ENCODE measurements at places on chromosomes 2 and 18.

GRCh38 chr2:156329031-156329926 lies 3.2 kb downstream of the NR4A2 start:
- DNase-seq: peak; percentile 29

DNA sequence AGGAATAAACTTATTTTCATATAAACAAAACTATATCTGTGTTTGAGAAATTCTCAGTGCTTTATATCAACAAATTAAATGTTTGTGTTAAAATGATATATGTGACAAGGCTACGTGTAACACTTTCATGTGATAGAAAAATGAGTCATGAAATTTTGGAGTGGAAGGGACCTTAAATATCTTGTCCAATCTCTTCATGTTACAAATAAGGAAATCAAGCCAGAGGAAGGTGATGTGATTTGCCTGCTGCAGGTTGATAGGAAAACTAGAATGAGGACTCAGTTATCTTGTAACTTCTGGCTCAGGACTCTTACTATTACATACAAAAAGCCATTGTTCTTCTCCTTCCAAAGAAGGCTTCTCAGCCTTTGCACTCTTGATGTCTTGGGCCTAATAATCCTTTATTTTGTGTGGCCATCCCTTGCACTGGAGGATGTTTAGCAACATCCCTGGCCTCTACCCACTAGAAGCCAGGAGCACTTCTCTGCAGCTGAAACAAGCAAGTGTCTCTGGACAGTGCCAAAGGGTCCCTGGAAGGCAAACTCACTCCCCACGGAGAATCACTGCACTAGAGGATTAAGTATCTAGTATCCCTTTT lies 43.0 kb upstream of the NARS1 start:
- DNase-seq: no peak

DNA sequence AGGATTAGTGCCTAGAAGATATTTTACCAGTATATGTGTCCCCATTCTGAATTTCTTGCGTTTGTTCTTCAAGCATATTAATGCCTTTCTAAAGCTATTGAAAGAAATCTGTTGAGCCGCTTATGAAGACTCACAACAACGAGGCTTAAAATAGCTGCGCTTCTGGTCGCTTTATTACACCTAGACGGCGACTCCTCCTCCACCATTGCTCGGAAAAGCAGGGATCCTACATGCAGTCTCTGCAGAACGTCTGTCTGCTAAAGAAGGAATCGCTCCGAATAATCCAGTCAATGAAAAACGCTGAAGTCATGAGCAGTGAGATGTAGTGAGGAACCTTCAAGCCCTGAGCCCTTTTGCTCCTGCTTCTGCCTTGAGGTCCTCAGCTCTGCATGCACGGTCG lies 94.8 kb upstream of the ZNF516 start:
- no peak for DNase-seq

DNA sequence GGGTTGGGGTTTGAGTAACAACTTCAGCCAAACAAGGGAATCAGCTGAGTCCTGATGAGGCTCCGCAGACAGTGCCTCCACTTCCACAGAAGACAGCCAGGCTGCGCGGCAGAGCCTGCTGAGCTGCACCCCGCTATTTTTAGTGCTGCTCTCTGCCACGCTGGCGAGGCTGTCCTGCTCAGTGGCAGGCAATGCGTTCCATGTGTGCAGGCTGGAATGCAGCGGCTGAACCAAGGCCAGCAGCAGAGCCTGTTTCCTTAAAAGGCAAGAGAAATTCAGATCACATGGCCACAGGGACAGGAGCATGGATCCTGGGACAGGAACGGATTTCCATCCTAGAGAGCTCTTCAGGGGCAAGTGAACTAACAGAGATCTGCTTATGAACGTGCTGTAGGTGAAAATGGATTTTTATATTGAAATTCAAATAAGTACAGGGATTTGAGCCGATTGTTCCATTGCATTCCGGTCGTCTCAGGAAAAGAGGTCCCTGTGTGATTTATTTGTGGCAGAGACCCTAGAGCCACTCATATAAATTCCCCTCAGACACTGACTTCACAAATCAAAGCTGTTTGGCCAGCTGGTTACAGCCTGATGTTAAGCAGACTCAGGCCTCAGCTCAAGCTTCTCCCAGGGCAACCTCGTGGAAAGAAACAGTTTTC lies 98.7 kb downstream of the COL6A3 start:
- DNase-seq: no peak

DNA sequence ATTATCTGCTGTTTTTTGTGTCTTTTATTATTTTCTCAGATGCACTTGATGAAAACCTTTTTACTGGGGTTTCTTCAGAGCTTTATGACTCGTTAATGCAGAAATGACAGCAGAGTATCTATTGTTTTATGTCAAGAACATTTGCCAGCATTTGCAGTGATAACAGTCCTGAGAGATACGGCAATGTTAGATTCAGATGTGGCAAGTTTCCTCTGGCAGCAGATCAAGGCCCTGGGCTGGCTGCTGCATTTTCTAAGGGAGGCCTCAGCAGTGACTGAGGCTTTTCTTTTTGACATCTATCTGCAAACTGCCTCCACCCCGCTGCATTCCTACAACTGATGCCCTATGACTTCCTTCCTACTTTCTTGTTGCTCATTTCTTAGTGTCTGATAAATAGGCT lies 40.2 kb downstream of the EFEMP1 start:
- DNase-seq: no peak

- DNase-seq: peak; percentile 84
Measured at GRCh38 chr2:181715033-181715630, 34.8 kb upstream of the NEUROD1 start.

DNA sequence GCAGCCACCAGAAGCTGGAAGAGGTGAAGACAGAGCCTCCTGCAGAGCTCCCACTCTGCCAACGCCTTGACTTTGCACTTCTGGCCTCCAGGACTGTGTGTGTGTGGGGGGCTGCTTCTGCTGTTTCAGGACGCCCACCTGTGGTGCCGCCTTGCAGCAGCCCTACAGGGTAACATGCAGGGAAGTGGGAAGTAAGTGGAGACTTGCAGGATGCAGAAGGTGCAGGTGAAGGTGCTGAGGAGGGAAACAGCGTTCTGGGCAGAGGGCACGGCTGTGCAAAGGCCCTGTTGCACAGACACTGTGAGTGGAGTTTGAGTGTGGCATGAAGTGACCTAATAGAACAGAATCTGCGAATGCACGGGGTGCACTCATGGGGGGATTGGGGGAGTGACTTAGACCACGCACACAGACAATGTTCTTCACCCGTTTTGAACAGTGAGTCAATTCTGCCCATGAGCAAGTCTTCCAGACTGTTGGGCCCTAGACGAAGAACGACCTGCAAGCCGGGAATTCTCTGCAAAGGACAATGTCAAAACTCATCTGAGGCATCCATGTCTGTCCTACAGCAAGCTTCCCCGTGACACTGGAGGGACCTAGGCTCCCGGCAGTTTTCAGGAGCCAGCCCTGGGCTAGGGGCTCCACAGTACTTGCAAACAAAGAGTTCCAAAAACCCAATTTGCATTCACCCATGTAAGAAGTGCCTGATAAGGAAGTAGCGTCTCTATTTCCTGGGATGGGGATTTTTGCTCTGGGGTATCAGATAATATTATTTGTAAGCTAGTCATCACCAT lies 19.0 kb downstream of the MBP start:
- no peak for DNase-seq

GRCh38 chr2:24544456-24545115 lies 53.5 kb downstream of the NCOA1 start:
- no peak for DNase-seq

DNA sequence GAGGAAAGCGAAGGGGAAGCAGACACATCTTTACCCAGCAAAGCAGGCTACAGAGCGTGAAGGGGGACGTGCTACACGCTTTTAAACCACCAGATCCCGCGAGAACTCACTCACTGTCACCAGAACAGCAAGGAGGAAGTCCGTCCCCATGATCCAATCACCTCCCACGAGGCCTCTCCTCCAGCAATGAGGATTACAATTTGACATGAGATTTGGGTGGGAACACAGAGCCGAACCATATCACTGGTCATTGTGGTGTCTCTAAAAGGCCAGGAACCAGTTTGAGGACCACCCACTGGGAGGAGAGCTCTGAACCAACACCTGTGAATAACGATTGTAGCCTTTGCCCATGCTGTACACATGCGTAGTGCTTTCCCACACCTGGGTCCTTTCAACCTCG lies 116.6 kb upstream of the FAM136A start:
- no peak for DNase-seq

- no peak for DNase-seq
Measured at GRCh38 chr2:133171393-133172004, 396.8 kb downstream of the NCKAP5 start.

GRCh38 chr2:17912266-17912691 lies 33.8 kb downstream of the KCNS3 start:
- no peak for DNase-seq

GRCh38 chr2:241964133-241964532 lies 94.6 kb downstream of the RTP5 start:
- DNase-seq: no peak

DNA sequence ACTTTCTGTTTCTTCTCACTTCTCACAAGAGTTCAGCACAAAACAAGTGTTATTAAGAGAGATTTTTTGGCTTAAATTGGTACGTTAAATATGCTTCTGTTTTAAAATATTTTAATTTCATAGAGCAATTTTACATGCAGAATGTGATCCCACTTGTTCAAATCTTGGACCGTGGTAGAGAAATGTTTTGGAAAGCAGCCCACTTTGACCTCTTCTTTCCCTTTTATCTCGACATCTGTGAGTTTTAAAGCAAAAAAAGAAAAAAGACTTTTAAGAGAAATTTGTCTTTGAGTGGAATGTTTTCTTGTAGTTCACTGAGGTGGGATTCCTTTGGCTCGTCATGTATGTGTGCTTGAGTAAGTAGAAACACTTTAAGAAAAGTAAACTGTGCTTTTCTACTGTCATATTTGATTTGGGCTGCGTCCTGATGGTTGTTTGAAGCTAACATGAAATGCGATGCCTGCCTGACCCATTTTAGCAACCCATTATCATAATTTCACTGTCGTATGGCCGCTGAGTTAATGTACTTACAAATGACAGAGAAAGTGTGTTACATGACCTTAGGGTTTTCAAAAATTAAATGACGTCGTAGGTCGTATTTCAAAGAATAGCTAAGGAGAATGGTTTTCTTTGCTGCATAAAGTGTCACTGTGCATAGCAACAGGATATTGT lies 54.5 kb downstream of the TSHZ1 start:
- DNase-seq: no peak

- no peak for DNase-seq
Measured at GRCh38 chr2:341017-341542, 53.2 kb upstream of the ALKAL2 start.

DNA sequence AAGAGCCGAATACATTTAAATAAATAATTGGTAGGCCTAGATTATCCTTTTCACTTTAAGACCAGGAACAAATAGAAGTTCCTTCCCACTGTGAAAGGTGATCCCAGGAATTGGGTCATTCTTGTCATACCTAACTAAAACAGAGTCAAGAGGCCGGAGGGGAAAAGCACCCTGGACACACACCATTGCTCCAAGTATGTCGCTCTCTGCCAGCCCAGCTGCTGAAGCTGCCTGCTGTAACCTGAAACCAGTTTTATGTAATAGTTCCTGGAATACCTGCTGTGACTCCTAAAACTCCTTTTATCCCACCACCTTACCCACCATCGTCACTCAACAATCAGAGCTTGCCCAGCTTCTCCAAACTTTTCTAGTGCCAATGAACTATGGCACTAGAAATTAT lies 217.1 kb downstream of the PTPRM start:
- no peak for DNase-seq

GRCh38 chr2:177275040-177275742 lies 10.7 kb upstream of the NFE2L2 start:
- no peak for DNase-seq

GRCh38 chr2:222024932-222025880 lies 273.6 kb downstream of the PAX3 start:
- no peak for DNase-seq

- no peak for DNase-seq
Measured at GRCh38 chr18:74996055-74996454, 212.9 kb downstream of the PTGR3 start.

DNA sequence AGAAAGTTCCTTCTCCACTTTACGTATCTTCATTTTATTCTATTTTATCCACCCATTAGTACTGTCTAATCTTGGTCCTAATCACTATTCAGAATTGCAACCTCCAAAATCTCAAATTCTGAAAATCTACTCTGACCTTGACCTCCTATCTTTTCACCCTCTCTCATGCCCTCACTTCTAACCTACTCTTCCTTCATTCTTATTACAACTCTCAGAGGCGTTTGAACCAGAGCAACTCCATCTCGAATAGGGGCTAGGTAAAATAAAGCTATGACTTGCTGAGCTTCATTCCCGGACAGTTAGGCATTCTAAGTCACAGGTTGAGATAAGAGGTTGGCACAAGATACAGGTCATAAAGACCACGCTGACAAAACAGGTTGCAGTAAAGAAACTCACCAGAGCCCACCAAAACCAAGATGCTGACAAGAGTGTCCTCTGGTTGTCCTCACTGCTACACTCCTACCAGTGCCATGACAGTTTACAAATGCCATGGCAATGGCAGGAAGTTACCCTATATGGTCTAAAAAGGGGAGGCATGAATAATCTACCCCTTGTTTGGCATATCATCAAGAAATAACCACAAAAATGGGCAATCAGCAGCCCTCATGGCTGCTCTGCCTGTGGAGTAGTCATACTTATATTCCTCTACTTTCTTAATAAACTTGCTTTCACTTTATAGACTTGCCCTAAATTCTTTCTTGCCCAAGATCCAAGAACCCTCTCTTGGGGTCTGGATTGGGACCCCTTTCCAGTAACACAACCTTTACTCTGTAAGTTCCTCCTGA lies 11.4 kb downstream of the CCDC88A start:
- no peak for DNase-seq

GRCh38 chr18:58966005-58966677 lies 101.5 kb downstream of the ZNF532 start:
- DNase-seq: no peak

- DNase-seq: no peak
Measured at GRCh38 chr2:25690058-25690457, 16.7 kb upstream of the DTNB start.

- no peak for DNase-seq
Measured at GRCh38 chr18:20997371-20997770, 114.2 kb downstream of the ROCK1 start.

DNA sequence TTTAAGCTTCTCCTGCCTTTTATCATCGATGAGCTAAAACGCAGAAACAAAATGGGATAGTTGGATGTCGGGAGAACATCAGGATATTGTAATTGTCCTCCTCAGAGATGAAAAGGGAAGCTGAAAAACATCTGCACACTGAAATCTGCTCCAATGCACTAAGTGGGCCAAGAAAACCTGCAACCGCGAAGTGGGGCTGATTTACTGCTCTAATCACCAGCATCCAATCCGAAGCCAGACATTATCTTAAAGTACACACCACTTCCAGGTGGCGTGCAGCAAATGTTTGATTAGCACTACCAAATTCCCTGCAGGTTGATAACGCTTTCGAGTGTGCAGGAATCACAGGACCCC lies 230.3 kb upstream of the SLC14A2 start:
- DNase-seq: no peak

DNA sequence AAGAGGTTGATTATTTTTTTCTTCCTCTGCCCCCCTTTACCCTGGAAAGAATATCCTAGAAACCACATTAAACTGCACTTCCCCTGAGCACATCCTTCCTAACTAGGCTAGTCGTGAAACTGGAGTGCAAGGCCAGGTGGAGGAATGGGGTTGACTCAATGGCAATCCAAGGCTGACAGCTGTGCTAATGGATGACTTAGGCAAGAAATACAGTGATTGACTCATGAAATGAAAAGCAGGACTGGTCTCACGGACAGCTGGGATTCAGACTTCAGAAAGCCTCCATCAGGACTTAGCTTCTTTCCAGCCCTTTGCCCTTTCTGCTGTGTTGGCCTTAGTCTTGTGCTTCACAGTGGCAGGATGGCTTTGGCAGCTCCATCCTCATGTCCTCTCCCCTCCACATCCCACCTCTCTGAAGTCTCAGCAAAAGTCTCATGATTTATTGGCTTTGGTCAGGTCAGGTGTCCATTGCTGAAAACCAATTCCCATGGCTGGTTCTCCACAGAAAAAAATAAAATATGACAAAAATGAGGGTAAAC lies 33.8 kb downstream of the INSIG2 start:
- no peak for DNase-seq

All from activated CD4-positive, alpha-beta T cell treated with anti-CD3 and anti-CD28 coated beads for 36 hours (primary cell).